NCI-H1930 (cell line): ENCODE measurements at places on chromosomes 3 and 15.

- DNase-seq = no peak
These were observed 34.2 kb downstream of the LIPC start for GRCh38 chr15:58465866-58466517.

- no peak for DNase-seq
These were observed 113.2 kb downstream of the MBNL1 start for GRCh38 chr3:152381881-152382295.

- DNase-seq = no peak
These were observed 364.0 kb upstream of the RBMS3 start for GRCh38 chr3:28916713-28917499.

DNA sequence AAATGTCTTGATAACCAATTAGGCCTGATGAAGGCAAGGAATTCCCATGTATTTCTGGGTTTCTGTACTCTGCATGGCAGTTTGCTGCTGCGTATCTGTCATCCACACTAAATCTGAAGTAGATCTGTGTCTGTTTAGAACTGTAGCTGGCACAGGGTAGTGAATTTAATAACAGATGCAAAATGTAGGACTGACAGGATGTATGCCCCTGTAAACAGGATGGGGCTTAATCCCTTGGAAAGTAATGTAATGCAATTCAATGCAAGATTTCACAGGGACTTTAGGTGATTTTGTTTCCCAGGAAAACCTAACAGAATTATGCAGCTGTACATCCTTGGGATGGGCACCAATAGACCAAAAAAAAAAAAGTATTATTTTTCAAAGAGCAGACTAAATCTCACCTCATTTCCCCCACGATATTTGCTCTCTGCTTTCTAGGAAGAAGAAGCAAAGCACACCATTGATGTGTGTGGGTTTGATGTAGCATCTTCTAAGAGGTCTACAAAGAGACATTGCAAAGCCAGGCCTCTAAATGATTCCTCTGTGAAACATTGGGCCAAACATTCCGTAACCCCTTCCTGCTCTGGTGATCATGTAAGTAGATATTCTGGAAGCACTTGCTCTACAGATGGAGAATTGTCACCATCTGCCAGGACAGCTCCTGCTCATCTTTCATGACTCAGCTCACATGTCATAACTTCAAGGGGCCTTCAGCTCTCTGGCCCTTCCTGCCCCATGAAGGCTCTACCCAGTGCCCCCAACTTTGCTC lies 464.3 kb upstream of the RGMA start:
- no peak for DNase-seq

- no peak for DNase-seq
These were observed 43.3 kb downstream of the CAPN3 start for GRCh38 chr15:42402455-42403205.

DNA sequence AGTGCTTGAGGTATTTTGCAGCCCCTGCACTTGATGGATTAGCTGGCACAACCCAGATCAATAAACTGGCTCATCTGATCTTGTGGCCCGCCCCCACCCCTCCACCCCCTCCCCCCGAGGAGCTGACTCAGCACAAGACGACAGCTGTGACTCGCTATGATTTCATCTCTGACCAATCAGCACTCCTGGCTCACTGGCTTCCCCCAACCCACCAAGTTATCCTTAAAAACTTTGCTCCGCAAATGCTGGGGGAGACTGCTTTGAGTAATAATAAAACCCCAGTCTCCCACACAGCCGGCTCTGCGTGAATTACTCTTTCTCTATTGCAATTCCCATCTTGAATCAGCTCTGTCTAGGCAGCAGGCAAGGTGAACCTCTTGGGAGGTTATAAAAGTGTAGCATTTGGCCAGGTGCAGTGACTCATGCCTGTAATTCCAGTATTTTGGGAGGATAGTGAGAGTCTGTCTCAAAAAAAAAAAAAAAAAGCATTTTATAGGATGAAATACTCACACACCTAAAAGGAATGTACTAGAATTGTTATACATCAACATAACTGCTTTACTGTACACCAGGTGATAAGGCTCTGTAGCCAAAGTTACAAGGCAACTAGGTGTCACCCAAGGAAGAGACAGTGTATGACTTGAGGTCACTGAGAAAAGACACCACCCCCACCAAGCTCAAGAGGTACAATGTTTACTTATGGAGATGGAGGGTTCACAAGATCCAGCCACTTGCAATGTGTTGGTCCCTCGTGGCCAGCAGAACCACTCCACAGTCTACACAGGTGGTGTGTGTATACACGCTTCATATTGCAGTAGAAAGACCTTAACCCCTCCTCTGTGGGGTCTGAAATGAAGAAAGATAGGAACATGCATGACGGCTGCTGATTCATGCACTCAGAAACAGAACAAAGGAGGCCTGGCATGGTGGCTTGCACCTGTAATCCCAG lies 8.6 kb downstream of the ZNF445 start:
- DNase-seq = no peak

GRCh38 chr3:136353461-136353860 lies 103.3 kb downstream of the PCCB start:
- DNase-seq = no peak

DNA sequence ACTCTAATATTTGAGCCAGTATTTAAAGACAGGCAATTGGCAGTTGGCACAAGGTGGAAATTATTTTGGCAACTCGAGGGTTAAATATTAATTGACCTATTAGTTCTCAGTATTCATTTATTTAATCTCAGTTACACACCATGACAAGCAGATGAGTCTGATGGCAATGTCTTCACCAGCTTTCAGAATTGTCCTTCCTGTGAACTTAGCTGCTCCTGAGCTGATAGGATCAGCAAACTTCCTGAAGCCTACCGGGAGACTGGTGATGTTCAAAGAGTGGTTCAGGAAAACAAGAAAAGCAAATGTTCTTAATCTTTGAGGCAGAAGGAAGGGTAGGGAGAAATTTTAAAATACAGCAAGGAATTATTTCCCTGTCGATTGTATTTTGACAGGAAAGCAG lies 522.2 kb downstream of the SOX2 start:
- DNase-seq = no peak

DNA sequence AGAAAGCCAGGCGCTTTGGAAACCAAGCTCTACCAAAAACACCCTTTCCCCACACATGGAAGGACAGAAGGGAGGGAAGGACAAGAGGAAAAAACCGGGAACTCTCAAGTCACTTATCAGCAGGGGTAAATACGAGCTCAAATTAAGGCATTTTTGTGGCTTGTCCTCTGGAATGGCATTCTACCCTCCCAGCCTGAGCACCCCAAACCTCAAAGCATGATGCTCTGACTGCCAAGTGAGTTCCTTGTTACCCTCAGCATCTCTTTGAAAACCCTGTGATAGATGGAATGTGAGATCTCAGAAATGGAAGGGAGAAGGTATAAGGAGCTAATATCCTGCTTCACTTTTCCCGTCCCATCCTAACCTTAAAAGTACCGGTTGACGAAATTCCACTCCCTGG lies 8.1 kb upstream of the CSPG5 start:
- DNase-seq = no peak

DNA sequence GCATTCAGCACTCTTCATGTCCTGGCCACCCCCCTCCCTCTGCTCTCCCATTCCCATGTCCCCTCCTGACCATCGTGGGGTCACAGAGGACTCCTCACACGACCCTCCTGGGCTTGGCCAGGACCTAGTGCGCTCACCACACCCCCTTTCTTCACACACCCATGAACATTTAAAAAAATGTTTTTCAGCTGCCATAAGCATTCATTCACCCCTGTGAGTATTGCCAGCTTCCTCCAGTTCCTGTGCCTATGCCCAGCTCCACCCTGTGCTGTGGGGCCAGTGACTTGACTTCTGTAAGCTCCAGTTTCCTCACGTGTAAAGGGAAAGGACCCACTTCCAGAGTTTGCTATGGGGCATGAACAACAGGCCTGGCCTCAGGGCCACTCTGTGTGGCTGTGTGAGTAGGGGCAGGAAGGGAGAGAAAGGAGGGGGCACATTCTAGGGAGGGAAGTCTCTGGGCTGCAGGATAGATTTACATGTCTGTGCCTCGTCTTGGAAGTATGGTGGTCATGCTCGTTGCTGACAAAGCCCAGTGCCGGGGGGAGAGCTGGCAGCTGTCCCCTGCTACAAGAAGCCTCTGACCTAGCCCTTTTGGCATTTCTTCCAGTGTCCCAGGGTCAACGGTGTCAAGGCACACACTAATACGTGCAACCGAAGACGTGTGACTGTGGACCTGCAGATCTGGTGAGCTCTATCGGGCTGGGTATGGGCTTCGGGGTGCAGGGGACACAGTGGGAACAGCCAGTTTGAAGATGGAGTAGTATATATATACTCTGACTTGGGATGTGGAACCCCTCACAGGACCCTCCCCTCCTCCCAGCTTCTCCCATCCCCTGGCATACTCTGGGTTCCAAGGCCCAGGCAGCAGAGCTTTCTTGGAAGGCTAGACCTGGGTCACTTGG lies 22.8 kb downstream of the ESYT3 start:
- no peak for DNase-seq

- DNase-seq = no peak
These were observed 70.4 kb downstream of the ST6GAL1 start for GRCh38 chr3:187000711-187001151.

DNA sequence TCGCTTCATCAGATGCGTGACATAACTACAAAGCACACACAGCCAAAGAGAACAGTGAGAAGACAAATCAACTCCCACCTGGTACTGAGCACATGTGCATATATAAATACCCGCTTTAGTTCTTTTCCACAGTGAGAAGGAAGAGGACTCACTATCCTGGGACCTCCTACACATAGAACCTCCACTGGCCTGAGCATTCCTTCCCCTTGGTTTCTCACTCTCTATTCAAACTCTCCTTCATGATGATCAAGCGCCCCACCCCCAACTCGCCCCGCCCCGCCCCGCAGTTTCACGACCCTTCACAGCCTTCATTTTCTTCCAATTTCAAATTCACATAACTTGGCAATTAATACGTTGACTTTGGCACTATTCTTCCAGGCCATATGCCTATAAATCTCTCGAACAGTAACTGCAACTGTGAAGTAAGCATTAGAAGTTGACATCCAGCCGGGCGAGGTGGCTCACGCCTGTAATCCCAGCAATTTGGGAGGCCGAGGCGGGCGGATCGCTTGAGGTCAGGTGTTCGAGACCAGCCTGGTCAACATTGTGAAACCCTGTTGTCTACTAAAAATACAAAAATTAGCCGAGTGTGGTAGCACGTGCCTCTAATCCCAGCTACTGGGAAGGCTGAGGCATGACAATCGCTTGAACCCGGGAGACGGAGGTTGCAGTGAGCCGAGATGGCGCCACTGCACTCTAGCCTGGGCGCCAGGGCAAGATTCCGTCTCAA lies 1.1 kb downstream of the RPS17 start:
- no peak for DNase-seq

GRCh38 chr3:127139601-127140500 lies 53.1 kb upstream of the PRR23E start:
- no peak for DNase-seq

GRCh38 chr15:76799760-76800159 lies 105.4 kb downstream of the SCAPER start:
- DNase-seq = no peak

GRCh38 chr15:34018021-34018645 lies 20.9 kb downstream of the AVEN start:
- DNase-seq = no peak

DNA sequence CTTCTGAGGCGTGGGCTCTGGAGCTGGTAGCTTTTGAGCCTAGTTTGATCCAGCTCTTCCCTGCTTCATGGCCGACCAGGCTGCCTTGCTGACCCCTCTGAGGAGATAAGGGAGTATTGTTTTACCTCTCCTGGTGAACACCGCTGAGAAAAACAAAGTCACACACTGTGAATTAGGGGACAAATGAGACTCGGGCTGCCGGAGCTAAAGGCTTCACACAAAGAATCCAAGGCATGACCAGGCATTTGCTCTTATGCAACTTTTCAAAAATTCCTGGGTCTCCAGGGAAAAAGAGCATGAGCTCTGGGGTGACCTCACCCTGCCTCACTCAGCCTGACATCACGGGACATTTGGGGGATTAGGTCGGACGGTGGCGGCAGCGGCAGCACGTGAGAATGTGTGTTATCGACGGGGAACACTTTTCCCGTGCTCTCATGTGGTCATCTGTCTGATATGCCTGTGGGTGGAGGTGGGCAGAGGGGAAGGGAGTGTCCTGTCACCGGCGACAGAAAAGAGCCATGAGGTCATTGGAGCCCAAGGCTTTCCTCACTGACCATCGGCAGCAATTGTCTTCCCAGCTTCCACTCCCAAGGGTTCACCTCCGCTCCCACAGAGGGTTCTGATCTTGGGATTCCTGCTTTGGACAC lies 61.0 kb downstream of the TMEM44 start:
- DNase-seq = no peak

DNA sequence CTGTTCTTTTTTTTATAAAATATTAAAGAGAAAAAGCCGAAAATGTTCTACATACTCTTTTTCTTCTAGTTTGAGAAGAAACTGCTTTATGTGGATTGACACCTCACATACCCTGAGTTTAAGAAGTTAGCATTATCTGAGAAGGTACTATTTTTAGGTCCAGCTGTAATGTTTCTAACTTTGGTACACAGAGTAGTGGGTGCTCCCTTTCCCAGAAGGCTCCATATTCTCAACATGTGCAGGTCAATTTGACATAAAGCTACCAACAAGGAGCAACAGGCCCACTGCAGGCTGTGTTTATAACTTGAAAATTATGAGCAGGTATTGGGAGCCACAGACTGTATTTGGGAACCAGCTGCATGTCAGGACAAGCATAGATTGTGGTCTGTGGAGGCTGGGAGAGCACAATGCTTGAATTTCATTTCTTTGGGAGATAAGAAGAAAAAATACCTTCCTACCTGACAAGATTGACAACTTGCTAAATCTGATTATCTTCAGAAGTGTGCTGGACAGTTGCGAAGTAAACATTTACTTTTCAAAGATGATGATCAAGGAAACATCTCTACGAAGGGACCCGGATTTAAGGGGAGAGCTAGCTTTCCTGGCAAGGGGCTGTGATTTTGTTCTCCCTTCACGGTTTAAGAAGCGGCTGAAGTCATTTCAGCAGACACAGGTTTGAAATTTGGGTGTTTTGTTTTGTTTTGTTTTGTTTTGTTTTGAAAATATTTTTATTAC lies 57.2 kb downstream of the PPP2R3A start:
- no peak for DNase-seq

DNA sequence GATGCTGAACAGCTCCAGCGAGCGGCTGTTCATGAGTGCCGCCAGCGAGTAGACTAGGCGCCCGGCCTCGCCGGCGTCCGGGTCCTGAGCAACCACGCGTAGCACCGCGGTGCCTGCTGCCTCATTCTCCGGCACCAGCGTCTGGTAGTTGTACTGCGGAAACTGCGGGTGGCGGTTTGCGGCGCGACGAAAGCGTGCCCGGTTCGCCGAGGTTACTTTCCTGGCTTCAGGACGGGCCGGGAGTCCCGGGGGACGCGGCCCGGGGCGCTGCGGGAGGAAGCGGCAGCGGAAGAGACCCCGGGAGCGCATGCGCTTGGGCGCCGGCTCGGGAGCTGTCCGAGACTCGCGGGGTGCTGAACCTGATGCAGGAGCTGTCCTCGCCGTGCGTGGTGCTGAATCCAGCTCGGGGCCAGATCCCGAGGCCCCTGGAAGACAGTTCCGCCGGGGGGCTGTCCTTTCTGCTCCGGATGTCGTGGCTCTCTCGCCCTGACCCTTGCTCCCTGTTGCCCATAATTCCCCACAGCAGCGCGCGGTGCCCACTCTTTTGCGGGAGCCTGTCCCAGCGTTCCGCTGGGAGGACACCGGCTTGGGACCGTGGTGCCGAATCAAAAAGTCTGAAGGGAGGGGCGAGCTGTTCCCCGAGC lies 1.1 kb downstream of the CELSR3 start:
- no peak for DNase-seq
